ENCODE measurements at places on chromosomes 16 and 17.

DNA sequence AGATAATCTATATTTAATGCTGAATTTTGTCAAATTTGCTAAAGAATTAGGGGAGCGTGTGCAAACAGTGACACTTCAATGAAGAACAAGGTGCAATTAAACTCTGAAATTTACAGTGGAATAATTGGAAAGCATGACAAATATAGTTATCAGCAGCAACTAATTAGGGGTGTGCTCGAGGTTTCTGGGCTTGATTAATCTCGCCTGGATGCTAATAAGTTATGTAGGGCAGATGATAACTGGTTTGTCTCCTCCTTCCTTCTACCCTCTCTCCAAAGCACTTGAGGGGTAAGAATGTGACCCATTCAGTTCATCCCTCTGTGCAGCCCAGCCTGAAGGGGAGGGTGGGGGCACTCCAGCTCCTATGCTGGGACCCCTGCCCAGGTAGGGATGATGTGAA is 21.9 kb downstream of the MRM1 start:
- no peak for DNase-seq

DNA sequence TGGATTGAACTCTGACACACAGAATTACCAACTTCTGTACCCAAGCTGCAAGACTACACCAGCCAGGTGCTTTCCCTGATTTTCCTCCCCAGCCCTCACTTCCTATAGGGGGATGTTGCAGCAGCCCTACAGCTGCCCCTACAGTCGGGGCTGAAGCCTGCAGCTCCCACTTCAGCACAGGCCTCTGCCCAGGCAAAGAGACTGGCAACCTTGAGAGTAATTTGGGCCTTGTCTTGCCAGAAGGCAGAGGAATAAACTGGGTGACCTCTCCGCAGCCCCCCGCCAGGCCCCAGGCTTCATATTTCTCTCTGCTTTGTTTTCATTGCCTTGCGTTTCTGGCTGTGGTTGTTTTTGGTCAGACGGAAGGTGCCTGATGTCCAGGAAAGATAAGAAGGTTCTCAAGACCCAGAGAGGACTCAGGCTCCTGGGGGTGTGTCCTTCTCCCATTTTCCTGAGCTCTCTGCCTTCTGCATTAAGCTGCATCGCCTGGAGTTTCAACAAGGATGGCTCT is 32.0 kb downstream of the SLC6A4 start:
- DNase-seq: no peak

DNA sequence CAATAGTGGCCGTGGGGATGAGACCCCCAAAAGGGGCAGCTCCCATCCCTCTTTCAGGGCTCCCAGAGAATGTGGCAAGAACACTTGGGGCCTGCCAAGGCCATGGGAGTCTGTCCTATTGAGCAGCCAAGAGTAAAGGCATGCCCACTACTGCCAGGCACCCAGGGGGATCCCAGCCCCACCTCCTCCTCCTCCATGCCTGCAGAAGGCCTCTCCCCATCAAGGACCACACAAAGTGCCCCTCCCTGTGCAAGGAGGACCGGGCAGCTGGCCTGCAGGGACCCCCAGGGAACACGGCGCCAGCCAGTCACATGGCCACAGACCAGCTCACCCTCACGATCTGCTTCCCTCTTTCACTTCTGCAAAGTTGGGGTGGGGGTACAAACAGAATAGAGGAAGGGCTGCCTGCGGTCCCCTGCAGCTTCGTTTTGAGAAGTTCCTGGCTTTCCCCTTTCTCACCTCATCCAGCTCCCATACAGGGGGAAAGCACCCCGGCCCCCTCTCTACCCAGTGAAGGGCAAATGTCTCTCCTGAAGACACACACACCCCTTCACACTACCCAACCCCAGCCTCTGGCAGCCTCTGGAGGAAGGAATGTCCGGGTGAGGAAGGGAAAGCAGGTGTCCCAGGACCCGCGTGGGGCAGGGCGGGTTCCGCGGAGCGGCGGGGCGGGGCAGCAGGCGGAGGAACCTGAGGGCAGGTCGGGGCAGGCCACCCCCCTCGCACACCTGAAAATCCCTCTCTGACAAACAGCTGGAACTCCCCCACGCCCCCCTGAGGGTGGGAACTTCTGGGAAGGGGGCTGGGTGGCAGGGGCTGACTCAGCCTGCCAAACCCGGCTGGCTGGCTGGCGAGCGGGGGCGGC is 2.0 kb downstream of the PPP1R9B start:
- no peak for DNase-seq

DNA sequence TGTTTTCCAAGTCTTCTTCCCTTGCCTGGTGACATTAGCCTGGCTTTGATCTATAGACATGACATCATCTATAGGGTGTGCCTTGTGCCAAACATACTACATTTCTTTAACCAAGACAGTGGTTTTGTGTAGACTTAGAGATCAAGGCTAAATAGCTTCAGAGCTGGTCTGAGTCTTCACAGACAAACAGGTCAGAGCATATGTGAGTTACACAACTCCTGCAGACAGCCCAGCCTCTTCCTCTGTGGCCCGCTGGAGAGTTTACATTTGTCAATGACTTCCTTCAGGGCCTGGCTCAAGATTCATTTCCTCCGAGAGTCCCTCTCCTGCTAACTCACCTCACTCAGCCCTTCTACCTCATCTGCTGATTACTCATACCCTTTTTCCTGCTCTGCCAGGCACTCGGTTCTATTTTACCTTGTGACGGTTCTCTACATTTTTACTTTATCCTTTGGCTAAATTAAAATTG is 73.1 kb upstream of the TANC2 start:
- no peak for DNase-seq

DNA sequence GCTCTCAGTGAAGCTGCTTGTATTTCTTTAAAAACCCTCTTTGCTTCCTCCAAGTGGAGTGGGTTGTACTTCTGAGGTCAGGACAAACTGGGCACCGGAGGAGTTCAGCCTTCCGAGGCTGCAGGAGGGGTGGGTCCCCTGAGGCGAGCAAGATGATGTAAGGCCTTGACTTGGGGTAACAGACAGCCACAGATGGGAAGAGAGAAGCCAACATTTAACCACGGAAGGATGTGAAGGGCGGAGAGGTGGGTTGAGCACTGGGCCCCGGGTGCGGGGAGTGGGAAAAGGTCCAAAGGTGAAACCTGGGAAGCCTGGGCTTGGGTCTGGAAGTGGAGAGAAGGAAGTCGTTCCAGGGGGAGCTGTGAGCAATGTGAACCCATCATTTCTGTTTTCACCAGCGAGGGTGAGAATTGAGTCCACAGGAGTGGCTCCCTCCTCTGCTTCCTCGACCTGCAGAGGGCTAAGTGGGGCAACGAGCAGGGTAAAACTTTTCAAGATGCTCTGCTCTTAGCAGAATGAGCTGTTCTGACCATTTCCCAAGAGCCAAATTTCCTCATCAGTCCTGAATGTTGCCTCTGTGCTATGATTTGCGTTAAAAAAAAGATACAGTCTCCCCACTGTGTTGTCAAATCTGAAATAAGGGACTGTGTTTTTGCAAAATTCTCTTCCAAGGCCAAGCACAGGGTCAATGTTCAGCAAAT is 137.7 kb upstream of the CRHR1 start:
- DNase-seq: no peak

DNA sequence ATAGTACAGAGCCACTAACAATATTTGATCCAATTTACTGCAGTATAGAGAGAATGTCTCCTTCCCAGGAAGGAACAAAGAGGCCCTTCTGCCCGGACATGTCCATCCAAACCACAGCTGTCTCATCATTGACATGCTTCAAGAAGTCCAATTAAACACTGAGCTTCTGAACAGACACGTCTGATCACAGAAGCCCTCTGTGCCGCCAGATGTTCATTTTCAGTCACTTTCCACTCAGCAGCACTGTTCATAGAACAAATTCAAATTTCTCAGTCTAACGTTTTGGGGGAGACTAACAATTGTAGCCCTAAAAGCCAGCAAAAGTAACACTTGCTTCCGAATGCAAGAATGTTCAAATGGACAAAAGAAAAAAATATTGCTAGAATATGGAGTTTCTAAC is 15.3 kb downstream of the ZC3H7A start:
- DNase-seq: no peak

- DNase-seq: no peak
These were observed 21.0 kb upstream of the TNS4 start for GRCh38 chr17:40522250-40522960.

GRCh38 chr16:58024486-58025350 is 836 bp upstream of the MMP15 start:
- DNase-seq: no peak

GRCh38 chr17:63140255-63140654 is 174.2 kb downstream of the TANC2 start:
- no peak for DNase-seq

- DNase-seq: no peak
These were observed 4.4 kb downstream of the KDM6B start for GRCh38 chr17:7838090-7839075.

- DNase-seq: no peak
These were observed 191.1 kb downstream of the C16orf78 start for GRCh38 chr16:49564496-49565229.

GRCh38 chr17:75457047-75457654 is 716 bp downstream of the TMEM94 start:
- no peak for DNase-seq

- DNase-seq: no peak
These were observed 42.4 kb downstream of the AMFR start for GRCh38 chr16:56382901-56383355.

DNA sequence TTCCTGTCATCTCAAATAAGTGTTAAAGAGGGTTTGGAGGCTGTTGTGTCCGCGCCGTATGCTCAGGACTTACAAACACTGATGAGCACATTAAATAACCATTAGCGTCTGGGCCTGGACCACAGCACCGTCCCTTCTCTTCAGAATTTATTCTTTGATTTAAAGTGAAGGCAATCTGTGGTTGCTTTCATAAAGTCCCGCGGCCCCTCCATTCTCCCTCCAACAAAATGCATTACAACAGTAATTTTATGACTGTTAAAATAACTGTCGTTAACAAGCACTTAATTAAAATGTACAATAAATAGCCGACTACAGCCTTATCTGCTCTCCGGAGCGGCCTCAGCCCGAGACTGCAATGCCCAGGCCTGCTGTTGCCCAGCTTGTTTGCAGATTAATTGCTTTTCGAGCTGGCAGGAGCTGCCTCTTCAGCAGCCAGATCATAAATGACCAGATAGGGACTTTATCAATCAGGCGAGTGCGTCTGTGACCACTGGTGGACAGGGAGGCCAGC is 30.6 kb upstream of the IRX3 start:
- DNase-seq: no peak

DNA sequence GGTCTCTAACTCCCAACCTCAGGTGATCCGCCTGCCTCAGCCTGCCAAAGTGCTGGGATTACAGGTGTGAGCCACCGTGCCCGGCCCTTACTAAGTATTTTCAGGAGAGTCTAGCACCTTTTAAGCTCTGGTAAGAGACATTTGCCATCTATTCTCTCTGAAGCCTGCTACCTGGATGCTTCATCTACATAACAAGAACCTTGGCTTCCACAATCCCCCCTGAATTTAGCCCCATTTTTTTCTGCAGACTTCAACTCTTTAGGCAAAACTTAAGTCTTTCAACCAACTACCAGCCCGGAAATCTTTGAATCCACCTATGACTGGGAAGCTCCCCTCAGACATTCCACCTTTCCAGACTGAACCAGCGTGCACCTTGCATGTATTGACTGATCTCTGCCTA is 14.0 kb upstream of the UBE2I start:
- DNase-seq: no peak

- no peak for DNase-seq
These were observed 1.9 kb upstream of the TUBB3 start for GRCh38 chr16:89921131-89921701.

- no peak for DNase-seq
These were observed 15.0 kb upstream of the NAGLU start for GRCh38 chr17:42521036-42521435.

GRCh38 chr17:59668816-59669215 is 38.4 kb downstream of the PTRH2 start:
- no peak for DNase-seq

- no peak for DNase-seq
These were observed 5.6 kb downstream of the CRYBA1 start for GRCh38 chr17:29252101-29252791.

GRCh38 chr17:67605256-67605912 is 112.4 kb upstream of the NOL11 start:
- DNase-seq: no peak

- DNase-seq: no peak
These were observed 3.0 kb upstream of the ADAMTS18 start for GRCh38 chr16:77437859-77438258.

- no peak for DNase-seq
These were observed 159.6 kb downstream of the HS3ST2 start for GRCh38 chr16:22973522-22973921.

DNA sequence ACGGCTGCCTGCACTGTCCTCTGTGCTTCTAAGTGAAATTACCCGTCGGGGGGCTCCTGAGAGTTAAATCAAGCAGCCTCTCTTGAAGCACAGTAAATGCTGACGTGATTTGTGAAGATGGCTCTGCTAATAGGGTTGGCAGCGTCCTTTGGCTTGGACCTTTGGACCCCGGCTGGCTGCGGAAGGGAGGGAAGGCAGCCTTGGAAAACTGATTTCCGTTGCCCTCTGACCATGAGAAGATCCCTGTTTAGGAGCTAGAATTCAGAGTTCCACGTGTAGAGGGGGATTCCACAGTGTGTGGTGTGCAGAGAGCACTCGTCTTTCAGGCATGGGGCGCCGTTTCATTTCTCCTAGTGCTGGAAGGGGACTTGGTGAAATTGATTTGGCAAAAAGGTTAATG is 640.8 kb downstream of the WWOX start:
- DNase-seq: no peak

GRCh38 chr16:88807142-88807625 is 3.6 kb downstream of the CDT1 start:
- no peak for DNase-seq

GRCh38 chr17:29840884-29841283 is 89.1 kb downstream of the SSH2 start:
- DNase-seq: no peak

- DNase-seq: no peak
These were observed 19.0 kb upstream of the N4BP1 start for GRCh38 chr16:48629016-48629415.

DNA sequence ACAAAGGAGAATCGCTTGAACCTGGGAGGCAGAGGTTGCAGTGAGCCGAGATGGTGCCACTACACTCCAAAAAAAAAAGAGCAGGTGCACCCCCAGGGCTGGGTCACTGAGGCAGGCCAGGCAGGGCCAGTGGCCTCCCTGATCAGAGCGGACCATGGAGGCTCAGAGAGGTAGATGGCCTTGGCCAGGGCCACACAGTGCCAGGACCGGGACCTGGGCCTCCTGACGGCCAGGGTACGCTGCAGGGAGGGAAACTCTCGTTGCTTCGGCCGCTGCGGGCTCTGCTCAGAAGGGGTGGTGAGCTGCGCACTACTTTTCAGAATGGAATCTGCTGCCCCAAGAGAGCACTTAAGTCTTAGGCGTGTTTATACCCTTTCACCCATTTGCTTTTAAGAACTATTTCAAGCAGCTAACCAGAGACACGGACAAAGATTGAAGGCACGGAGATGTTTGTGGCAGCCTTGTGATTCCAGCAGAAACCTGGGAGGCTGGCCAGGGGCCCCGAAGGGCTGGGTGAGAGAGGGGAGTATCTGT is 17.1 kb downstream of the MYO1C start:
- DNase-seq: no peak

- DNase-seq: no peak
These were observed 574 bp downstream of the MPP3 start for GRCh38 chr17:43832168-43832975.

All from NCI-H1048 (cell line).